ENCODE measurements at places on chromosomes 6 and 20. TPM values are rescaled to one million over a fixed set of nuclear protein-coding genes. Genes with fewer than 3 reads are reported as not detected.

GRCh38 chr6:52643158-52643557 lies 27.8 kb upstream of the TMEM14A start:
- no peak for DNase-seq

DNA sequence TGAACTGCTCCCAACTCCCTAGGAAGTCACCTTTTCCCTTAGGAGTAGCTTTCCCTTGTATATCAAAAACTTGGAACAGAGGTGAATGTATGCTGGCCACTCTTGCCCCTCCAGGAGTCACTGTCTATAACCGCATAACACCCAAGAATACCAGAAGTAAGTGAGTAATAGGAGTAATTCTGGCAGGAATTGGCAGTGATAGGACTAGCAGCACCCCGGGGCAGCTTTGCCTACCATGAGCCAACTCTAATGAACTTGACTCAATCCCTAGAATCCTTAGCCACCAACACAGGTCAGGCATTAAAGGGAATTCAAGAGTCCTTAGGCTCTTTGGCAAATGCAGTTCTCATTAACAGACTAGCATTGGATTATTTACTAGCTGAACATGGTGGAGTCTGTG lies 28.8 kb upstream of the CD164 start:
- DNase-seq, result no peak

DNA sequence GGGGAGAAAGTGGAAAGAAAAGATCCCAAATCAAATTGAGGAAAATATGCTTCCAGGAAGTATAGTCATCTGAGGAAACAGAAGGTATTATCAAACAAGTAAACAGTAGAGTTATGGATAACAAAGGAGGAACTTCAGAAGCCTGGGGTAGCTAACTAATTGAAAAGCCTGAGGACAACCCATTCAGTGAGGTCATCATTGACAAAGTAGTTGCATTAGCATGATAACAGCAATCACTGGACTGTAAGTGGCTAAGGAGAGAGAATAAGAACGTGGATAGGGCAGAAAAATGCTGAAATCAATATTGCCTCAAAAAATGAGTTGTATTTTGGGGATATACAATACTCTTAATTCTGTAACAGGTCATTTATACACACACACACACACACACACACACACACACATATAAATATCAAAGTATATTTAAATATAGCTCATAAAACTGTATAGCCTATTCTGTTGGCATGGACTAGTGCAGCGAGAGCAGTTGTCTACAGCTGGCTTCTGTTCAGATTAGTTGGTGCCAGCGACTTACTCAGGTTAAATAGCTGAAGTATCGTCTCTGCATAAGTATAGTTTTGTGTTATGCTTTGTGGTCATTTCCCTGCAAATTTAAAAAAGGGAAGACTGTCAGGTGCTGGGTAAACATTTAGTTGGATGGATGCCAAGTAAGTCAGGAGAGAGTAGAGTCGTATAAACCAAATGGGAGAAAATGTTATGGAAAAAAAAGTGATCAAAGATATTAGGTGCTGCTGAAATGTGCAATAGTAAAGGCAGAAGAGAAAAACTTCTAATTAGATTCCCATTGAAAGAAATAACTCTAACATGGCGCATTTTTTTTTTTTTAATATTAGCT lies 33.8 kb upstream of the CTAGE9 start:
- no peak for DNase-seq

- no peak for DNase-seq
Measured at GRCh38 chr6:776528-776931, 83.6 kb upstream of the EXOC2 start.

GRCh38 chr6:105345506-105345905 lies 57.4 kb downstream of the PREP start:
- no peak for DNase-seq

- DNase-seq, result no peak
Measured at GRCh38 chr6:100099189-100100074, 105.4 kb upstream of the MCHR2 start.

- DNase-seq, result no peak
Measured at GRCh38 chr6:121780325-121781321, 345.2 kb downstream of the GJA1 start.

DNA sequence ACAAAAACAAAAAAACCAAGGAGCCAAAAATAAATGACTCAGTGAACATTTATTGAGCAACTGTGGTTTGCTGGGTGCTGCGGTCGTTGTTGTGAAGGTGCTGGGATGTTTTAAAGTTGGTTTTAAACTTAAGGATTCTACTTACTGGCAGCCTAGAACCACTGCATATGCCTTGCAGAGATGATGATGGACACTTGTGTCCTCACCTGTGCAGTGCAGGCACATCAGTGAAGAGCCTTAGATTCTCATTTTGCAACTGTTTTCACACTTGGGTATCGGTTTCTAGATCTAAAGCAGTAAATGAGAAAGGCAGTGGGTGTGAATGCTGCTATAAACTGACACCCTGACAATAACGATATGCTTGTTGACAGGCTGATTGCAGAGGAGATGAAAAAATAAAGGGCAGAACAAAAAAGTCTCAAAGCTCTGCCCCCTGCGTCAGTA lies 68.8 kb downstream of the UTRN start:
- DNase-seq, result no peak

- no peak for DNase-seq
Measured at GRCh38 chr6:8858854-8859331, 423.5 kb upstream of the SLC35B3 start.

DNA sequence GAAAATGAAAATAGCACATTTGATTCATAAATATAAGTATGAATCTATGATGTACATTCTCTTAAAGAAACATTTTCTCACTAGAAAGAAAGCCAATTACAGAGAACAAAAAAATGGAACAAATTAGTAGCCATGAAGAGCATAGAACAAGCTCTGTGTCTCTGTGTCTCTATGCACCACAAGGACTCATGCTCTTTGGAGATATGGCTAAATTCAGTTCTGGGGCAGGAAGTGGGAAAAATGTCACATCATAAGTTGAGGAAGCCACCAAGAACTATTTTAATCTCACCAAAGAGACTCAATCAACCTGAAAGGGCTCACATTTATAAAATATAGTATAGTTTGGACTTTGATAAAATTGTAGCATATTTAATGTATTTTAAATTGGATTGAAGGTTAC lies 1259.8 kb upstream of the GJE1 start:
- no peak for DNase-seq

DNA sequence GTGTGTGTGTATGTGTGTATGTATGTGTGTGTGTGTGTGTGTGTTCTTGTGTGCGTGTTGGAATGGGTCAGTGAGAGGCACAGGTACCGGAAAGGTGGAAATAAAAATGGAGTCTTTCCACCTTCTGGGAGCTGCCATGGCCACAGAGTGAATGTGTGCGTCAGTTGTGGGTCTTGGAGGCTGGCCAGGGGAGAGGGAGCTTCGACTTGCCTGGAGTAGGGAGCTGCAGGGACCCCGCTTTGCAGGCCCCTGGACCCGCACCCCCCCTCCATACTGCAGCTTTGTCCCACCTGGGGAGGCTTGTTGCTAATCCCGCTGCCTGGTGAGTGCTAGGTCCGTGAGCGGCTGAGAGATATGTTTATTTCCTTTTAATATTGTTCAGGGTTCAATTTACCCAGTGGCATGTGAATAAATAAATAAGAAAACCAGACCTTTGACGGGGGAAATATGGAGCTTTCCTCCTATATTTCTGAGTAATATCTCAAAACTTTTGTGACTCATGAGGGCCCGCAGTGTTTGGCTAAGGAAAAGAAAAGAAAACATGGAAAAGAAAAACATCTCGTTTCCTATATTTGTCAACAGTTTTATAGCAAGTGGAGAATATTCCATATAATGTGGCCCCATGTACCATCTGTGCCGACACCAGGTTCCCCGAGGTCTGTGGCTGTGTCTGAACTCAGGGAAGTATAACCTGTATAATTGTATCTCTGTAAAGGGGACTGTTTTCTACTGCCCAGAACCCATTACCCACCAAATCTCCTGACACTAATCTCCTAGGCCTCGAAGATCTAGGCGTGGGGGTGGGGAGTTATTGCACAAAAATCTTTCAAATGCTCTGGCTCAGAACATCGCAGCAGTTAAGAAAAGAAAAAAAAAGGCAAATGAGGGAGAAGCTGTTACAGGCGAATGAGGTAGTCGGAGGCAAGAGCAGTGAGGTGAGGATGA lies 24.6 kb upstream of the CCDC167 start:
- no peak for DNase-seq

DNA sequence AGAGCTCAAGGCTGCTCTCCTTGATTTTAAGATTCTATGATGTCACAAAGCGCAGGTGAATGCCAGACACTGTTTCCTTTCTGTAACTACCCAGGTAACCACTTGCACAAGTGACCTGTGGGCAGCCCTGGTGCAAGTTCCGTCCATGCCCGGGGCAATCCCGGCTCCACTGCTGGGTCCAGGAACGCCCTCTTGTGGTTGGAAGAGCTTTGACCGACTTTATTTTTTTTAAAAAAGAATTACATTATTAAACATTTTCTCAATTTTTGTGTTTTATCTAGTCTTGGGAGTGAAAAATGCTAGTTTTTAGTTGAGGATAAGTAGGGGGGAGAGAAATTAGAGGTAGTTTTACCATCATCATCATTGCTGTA lies 695.2 kb downstream of the QKI start:
- DNase-seq, result no peak

DNA sequence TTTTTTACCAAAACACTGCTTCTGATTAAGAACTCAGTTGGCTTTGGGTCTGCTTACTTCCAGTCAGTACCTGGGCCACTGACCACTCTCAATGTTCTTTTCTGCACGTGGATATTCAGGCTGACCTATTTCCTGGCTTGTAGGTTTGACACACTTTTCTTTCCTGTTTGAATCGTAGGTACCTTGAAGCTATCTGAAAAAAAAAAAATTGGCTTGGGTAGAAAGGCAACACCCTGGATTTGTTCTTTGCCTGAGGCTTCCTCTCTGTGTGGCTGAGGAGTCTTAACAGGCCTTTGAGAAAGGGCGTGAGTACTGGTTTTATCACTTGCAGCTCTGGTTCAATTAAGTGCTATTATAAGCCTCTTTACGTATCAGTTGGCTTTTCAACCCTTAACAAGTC lies 60.6 kb upstream of the IL20RA start:
- DNase-seq, result no peak

- DNase-seq, result peak; percentile 96
Measured at GRCh38 chr6:7261032-7261841, 51.8 kb downstream of the SSR1 start.

- no peak for DNase-seq
Measured at GRCh38 chr6:4885341-4885933, 109.2 kb downstream of the CDYL start.

- DNase-seq, result no peak
Measured at GRCh38 chr20:1997483-1998192, 3.8 kb upstream of the PDYN start.

DNA sequence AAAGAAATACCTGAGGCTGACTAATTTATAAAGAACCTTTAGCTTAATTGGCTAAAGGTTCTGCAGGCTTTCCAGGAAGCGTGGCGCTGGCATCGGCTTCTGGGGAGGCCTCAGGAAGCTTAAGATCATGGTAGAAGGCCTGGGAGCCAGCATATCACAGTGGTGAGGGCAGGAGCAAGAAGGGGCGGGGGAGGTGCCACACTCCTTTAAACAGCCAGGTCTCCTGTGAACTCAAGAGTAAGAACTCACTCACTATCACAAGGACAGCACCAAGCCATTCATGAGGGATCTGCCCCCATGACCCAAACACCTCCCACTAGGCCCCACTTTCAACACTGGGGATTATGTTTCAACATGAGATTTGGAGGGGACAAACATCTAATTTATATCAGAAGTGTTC lies 34.4 kb upstream of the SLC4A11 start:
- no peak for DNase-seq

GRCh38 chr6:319177-320131 lies 27.2 kb downstream of the DUSP22 start:
- no peak for DNase-seq

GRCh38 chr6:34813028-34813713 lies 21.3 kb downstream of the BLTP3A start:
- DNase-seq, result no peak

GRCh38 chr6:69090132-69090531 lies 455.1 kb downstream of the ADGRB3 start:
- no peak for DNase-seq

- no peak for DNase-seq
Measured at GRCh38 chr20:40046703-40047102, 642.3 kb downstream of the MAFB start.

GRCh38 chr6:754202-754601 lies 61.3 kb upstream of the EXOC2 start:
- no peak for DNase-seq

DNA sequence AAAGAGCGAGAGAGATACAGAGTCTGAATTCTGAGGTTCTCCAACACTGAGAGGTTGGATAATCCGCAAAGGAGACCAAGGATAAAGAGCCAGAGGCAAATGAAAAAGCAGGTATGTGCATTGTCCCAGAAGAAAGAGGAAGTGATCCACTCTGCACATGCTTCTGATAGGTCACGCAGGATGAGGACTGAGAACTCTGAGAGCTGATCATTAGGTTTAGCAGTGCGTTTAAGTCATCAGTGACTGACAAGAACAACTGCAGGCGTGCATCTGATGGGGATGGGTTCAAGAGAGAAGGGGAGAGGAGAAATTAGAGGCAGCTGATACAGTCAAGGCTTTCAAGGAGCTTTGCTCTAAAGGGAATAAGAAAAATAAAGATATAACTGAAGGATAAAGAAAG lies 301.2 kb upstream of the SGK1 start:
- DNase-seq, result no peak

- DNase-seq, result no peak
Measured at GRCh38 chr6:166683477-166683876, 56.4 kb upstream of the RPS6KA2 start.

GRCh38 chr6:160036331-160036695 lies 67.4 kb downstream of the IGF2R start:
- no peak for DNase-seq

DNA sequence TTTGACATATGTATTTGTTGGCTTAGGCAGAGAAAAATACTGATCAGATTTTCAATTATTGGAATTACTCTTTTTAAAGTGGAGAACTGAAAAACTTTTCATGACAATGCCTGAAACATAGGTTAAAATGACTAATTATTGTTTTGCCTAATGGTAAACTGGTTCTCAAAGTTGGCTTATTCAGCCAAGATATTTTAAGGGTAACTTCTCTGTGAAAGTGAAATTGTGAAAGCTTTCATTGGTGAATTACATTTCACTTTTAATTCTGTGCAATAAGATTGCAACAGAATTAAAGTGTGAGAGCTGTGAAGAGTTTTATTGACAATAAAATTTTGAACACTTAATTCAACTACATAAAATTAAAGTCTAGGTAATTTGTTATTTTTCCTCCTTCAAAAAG lies 24.5 kb downstream of the KIAA0408 start:
- no peak for DNase-seq

- no peak for DNase-seq
Measured at GRCh38 chr6:31888276-31889258, 8.9 kb downstream of the EHMT2 start.

- DNase-seq, result no peak
Measured at GRCh38 chr6:168427184-168427583, 13.8 kb upstream of the SMOC2 start.

CNKSR3 gene
- polyA plus RNA-seq, result 31.1 TPM

BPIFB6 gene
- not detected for polyA plus RNA-seq

EYS gene
- 0.65 TPM for polyA plus RNA-seq

C20orf202 gene
- polyA plus RNA-seq, result 1.2 TPM

SLC22A16 gene
- not detected for polyA plus RNA-seq

ENPP1 gene
- polyA plus RNA-seq, result 1.6 TPM

CST4 gene
- not detected for polyA plus RNA-seq

PXMP4 gene
- 15.5 TPM for polyA plus RNA-seq

HAO1 gene
- not detected for polyA plus RNA-seq

SEMG1 gene
- polyA plus RNA-seq, result not detected

Data from left lung (tissue), 14 donors.